Activated CD4-positive, alpha-beta T cell treated with anti-CD3 and anti-CD28 coated beads for 1 hour (primary cell): ENCODE measurements at places on chromosomes 11 and 22.

DNA sequence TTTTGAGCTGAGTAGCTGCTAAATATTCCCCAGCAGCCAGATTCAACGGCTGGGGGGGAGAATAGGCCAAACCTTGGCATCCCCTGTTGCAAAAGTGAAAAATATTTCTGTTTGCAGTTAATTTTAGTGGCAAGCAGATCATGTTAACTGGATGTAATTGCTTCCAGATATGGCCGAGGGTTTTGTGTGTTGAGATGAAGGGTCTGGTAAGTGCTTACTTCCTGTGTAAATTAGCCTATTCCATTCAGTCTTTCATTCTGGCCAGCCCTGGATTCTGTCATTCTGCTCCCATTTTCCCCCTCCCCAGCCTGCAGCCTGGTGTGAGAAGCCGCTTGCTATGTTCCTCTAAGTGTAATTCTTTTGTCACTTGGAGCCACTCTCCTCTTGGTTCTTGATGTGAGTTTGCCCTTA is 17.4 kb downstream of the ZBTB16 start:
- DNase-seq = no peak

DNA sequence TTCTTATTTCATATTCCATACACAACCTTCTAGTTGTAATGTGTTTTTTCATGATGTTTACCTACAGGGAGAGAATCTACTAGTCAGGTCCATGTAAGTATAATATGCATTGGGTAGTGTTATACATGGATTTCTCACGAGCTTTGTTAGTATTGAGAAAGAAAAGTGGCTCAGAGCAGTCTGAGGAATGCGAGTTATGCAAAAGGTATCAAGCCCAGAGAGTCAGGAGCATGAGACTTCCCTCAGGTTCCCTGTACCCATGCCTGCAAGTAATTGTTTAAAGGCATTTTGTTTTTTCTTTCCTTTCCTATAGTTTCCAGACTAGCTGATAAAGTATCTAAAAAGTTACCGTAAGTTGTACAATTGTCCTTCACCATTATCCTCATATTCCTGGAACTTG is 66.1 kb downstream of the STK33 start:
- DNase-seq = no peak

- no peak for DNase-seq
Measured at GRCh38 chr11:116792869-116793771, 1.4 kb upstream of the APOA5 start.

DNA sequence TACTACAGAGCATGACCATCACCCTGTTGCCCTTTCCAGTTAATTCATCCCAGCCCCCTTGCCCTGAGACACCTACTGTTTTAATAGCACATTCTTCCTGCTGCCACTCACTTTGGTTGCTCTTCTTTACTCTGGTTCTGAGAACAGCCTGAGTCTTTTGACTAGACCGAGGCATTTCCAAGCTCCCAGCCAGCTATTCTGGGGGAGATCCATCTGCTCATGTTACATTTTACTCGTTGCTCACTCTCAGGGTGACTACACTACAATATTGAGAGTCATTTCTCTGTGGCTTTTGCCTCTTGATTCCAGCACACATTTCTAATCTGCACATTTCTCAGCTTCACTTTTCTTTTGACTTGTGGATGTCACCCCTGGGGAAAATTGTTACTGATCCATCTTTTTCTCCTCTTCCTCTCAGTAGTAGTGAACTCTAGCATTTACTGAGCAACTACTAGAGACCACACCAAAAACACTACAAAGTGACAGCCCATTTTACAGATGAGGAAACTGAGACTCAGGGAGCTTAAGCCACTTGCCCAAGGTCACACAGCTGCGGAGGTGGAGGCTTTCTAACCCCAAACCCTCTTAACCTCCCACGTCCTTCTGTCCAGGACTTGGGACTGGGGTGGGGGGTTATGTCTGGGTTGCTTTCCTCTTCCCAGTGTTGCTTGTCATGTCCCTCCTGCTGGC is 117.8 kb downstream of the C11orf91 start:
- no peak for DNase-seq

DNA sequence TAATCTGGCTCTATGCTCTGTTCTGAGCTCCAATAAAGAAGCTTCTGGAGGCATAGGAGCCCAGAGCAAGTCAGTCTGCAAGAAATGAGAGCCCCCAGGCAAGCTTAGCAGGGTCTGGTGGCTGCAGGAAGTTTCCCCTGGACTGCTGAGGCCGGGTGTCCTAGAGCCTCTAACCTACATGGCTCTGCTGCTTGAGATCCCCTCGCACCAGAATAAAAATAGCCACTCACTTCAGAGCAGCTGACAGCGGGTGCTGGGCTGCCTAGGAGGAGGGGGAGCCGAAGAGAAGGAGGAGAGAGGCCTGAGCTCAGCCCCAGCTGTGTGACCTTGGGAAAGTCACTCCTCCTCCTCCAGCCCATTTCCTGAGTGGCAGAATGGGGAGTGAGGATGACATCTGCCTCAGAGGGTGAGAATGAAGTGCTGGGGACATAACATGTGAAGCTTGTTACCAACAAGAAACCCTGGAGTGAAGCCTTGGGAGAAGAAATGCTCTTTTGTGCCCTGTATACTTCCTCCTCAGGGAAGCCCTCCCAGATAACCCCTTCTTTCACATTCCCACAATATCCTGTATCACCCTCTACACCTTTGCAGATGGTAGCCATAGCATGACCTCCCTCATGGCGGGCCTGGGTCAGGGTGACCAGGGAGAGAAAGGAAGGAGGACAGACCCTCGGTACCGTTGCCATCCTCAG is 3.6 kb upstream of the INPP5J start:
- DNase-seq = no peak

DNA sequence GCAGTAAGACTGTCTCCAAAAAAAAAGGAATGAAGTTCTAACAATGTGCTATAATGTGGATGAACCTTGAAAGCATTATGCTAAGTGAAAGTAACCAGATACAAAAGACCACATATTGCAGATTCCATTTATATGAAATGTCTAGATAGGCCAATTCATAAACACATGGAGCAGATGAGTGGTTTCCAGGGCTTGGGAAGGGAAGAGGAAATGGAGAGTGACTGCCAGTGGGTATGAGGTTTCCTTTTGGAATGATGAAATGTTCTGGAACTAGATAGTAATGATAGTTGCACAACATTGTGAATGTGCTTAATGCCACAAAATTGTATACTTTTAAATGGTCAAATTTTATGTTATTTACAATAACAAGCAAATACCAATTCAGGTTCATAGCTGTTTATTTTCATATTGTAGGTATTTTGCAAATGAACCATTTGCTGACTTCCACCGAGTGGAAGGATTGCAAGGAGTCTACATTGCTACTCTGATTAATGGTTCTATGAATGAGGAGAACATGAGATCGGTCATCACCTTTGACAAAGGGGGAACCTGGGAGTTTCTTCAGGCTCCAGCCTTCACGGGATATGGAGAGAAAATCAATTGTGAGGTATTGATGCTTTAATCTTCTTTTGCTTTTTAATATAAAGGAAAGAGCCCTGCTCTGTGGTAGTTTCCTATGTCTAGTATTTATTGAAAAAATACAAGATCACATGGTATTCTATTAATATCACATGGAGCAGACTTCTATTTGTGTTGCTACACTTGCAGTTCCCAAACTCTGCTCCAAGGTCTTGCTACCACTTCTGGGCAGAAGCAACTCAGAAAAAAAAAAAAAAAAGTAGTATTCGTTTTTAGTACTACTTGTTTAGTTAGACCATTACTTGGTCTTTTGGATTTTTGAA is 67.7 kb upstream of the SORL1-AS1 start:
- DNase-seq = no peak

GRCh38 chr22:29263791-29264276 is 3.9 kb downstream of the RHBDD3 start:
- no peak for DNase-seq

- DNase-seq = no peak
Measured at GRCh38 chr11:13446444-13446843, 16.6 kb downstream of the BTBD10 start.

GRCh38 chr22:30985561-30986208 is 16.6 kb downstream of the TUG1 start:
- DNase-seq = no peak

- DNase-seq = no peak
Measured at GRCh38 chr11:65482306-65482850, 16.5 kb upstream of the MALAT1 start.

GRCh38 chr11:1298695-1299492 is 10.5 kb downstream of the TOLLIP start:
- no peak for DNase-seq

- DNase-seq = no peak
Measured at GRCh38 chr11:104531894-104532293, 366.4 kb downstream of the CASP12 start.
